NCI-H1105 (cell line): ENCODE measurements at places on chromosomes 6 and 20.

DNA sequence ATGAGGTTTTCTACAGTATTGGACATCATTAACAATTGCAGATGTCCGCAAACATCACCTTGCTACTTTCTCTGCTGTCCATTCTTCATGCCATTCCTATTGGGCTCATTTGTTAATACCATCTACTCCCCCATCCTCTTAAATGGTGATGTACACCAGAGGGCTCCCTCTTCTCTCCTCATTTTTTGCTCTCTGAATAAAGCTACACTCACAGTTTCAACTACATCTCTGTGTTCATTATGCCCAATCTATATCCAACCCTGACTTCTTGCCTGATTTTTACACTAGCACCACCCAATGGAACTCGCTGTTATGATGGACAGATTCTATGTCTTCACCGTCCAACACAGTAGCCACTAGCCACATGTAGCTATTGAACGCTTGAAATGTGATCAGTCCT, 288.1 kb upstream of the ID4 start:
- DNase-seq = no peak

GRCh38 chr6:71252960-71253359, 35.7 kb upstream of the OGFRL1 start:
- DNase-seq = no peak

DNA sequence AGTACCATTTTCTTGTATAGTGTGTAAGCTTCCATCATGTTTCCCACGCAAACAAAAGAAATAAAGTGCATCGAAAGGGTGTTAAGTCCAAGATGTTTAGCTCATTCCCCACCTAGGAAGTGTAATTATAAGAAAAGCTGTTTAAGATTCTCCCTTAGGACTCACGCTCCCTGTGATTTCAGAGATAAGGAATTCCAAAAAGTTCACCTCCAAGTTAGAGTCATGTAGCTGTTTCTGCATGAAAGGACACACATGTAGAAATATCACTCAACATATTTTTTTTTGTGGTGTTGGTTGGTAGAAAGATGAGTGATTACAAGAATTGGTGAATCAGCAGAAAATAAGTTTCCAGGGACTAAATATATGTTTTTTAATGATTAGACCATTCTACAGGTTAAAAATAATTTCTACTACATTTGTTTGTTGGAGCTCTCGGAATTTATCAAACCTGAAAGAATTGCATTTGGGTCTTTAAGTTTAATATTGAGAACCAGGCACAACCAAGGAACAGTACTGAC, 10.4 kb downstream of the OPN5 start:
- no peak for DNase-seq

- DNase-seq = no peak
Observed at GRCh38 chr6:149660028-149660427, 11.5 kb upstream of the KATNA1 start.

GRCh38 chr6:170462366-170463020, 90.6 kb downstream of the PSMB1 start:
- peak; percentile 9 for DNase-seq

GRCh38 chr6:170555305-170555704, 1.1 kb downstream of the TBP start:
- no peak for DNase-seq

- DNase-seq = no peak
Observed at GRCh38 chr6:28117386-28118050, 6.9 kb upstream of the ZSCAN16 start.

- no peak for DNase-seq
Observed at GRCh38 chr6:33211666-33212422, 3.5 kb downstream of the RING1 start.

- DNase-seq = no peak
Observed at GRCh38 chr20:54759589-54759988, 284.2 kb downstream of the DOK5 start.

GRCh38 chr6:3227363-3228045, at the start of gene TUBB2B:
TUBB2B (minus strand) TSS chr6:3227653; CDS start chr6:3227543, 110 bp downstream.
- peak; percentile 97 for DNase-seq

GRCh38 chr6:23412770-23413169, 713.2 kb upstream of the NRSN1 start:
- DNase-seq = no peak

DNA sequence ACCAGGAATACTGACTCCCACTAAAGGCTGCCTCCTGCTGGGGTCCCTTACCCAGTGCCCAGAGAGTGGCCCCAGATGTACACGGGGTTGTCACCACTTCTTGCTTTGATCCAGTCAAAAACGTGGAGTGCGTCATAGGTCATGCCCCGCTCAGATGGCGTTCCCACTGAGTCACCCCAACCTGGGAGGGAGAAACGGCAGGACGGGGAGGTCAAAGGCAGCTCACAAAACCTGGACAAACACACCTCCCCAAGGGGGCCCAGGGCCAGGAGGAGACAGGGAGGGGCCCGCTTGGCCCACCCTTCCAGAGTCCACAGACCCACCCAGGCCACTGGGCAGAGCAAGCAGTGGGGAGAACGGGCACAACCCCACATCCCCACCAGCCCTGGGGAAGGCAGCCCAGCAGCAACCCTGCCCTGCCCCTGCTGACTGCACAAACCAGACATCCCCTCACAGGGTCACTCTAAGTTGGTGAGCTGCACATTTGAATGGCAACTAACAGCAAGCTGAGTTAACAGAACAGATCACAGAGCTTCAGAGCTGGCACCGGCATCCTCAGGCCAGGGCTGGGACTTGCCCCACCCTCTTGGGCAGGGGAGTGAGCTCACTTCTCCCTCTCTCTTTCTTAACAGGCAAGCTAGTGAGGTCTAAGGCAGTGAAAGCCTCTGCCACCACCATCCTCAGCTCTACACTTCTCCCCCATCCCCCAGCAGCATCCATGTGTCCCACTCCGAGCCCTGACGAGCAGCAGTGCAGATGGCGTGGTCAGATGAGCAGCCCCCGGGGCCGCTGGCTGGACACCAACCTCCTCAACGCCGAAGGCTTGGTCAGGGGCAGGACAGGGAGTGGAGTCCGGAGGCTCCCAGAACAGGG, 61.7 kb downstream of the PYGB start:
- no peak for DNase-seq

DNA sequence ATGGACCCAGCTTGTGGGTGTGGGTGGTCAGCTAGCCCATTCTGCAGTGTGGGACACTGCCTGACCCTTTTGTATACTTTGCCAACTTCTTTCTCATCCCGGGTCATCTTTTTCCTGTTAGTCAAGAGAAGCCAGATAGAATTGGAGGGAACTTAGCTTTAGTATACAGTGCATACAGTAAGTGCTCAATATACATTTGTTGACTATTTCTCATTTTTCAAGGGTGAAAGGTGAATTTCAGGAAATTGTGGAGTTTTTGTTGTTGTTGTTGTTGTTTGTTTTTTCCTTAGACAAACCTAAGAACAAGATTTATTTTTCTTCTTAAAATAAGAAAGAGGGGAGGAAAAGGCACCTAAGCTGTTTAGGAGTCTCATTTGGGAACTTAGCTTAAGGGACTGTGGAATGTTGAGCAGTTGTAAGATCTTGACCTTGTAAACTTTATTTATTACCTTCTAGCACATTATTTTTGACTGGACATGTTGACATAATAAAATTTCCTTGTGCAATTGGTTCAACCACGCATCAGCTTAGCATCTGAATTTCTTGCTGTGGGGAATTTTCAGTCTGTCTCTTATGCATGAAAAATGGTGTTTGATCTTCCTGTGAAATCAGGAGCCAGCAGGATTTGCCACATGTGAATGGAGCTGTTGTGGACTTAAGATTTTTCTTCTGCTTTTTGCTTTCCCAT, 113.6 kb downstream of the ARID1B start:
- DNase-seq = no peak

DNA sequence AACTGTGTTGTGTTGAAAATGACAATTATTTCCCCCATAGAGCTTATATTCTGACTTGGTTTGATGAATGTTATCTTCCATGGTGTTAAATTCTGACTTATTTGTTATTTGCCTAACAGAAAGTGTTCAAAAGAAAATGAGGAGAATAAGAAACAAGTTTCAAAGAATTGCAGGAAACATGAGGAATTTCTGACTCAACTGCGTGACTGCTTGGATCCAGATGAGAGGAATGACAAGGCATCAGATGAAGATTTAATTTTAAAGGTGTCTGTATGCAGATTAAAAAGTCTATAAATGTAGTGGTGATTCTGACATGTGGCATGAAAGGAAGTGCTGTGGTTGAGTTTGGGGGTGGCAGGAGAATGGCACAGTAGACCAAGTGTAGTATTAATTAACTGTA, 50.6 kb downstream of the CCDC170 start:
- DNase-seq = no peak

GRCh38 chr6:167717455-167717854, 109.3 kb upstream of the AFDN start:
- DNase-seq = no peak
